Glomerular endothelial cell (primary cell): ENCODE measurements at places on chromosomes 5 and 9. TPM values are rescaled to one million over a fixed set of nuclear protein-coding genes. Genes with fewer than 3 reads are reported as not detected.

DNA sequence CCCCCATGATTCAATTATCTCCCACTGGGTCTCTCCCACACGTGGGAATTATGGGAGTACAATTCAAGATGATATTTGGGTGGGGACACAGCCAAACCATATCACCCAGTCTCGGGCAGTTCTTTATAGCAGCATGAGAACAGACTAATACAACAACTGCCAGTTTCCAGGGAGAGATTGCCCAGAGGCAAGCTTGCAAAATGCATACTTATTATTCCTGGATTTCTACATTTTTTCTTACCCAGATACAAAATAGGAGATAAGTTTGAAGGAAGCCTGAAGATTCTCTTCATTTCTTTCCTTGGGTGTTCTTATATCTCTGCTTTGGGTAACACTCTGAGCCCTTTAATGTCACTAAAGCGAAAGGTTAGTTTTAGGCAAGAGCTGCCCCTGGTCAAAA is 691.2 kb downstream of the TAF11L14 start:
- no peak for DNase-seq

DNA sequence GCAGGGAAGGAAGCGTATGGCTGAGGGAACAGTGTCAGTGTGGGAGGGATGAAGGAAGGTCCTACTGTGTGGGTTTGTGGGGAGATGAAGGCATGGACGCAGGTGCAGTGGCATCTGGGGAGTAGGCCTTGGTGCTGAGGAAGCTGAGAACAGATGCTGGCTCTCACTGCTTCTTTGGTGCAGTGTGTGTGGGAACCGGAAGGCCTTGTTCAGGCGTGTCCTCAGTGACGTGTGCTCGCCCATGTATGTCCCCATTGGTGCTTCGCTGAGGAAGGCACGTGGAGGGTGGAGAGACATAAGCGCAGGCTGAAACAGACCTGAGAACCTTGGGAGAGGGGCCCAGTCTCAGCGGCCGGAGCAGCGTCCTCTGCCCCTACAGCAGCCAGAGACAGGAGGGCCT is 18.7 kb downstream of the ADAMTS13 start:
- no peak for DNase-seq

EQTN gene
- total RNA-seq, result not detected in 2 replicates

DNA sequence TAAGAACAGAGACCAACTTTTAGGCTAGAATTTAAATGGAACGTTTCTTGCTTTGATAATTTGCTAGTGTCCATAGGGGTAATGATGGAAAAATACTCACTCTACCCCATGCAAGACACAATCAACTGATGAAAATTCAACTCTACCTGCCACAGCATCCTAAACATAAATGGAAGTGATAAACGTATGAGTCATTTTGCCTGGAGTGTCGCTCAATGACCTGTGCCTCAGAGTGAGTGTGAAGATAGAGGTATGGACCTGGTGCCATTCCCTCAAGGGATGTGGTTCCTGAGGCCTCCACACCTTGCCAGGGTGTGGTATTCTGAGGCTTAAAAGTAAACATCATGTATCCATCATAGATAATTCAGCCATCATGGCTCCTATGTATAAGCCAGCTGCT is 14.0 kb downstream of the ARL14EPL start:
- no peak for DNase-seq

- no peak for DNase-seq
These were observed 38.4 kb upstream of the GRHPR start for GRCh38 chr9:37383876-37384746.

GRCh38 chr5:119291877-119292276 is 63.9 kb upstream of the TNFAIP8 start:
- DNase-seq, result no peak

CRAT gene
- 46.1 and 60.4 TPM in 2 replicates for total RNA-seq

PCDHB13 gene
- 1.8 and 3.0 TPM in 2 replicates for total RNA-seq

DNA sequence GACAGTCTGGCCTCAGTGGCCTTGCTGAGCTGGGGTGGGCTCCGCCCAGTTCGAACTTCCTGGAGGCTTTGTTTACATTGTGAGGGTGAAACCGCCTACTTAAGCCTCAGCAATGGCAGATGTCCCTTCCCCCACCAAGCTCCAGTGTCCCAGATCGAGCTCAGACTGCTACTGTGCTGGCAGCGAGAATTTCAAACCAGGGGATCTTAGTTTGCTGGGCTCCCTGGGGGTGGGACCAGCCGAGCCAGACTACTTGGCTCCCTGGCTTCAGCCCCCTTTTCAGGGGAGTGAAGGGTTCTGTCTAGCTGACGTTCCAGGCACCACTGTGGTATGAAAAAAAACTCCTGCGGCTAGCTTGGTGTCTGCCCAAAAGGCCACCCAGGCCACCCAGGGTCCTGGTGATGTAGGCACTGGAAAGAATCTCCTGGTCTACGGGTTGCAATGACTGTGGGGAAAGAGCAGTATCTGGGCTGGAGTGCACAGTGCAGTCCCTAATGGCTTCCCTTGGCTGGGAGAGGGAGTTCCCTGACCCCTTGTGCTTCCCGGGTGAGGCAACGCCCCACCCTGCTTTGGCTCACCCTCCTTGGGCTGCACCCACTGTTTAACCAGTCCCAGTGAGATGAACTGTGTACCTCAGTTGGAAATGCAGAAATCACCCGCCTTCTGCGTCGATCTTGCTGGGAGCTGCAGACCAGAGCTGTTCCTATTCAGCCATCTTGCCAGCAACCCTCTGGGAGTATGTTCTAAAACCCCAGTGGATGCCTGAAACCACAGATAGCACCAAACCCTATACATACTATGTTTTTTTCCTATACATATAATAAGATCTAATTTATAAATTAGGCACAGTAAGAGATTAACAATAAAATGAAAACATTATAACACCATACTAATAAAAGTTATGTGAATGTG is 95.5 kb downstream of the TMEM161B start:
- no peak for DNase-seq

DNA sequence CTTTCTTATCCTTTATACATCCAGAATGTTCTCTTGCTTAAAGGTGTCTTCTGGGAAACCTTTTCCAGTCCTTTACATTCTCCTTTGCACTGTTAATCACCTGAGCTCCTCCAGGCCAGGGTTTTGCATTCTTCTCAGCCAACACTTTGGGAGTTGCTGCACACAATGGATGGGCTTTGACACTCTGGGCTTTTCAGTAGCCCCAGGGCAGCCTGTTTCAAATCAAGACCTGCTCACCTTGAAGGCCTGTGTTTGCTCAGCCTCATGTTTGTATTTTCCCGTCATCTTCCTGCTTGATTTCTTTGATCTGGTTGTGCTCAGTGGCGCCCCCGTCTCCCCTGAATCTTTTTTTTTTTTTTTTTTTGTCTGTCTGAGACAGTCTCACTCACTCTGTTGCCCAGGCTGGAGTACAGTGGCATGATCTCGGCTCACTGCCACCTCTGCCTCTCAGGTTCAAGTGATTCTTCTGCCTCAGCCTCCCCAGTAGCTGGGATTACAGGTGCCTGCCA is 41.0 kb downstream of the DMRT1 start:
- no peak for DNase-seq

- no peak for DNase-seq
These were observed 41.8 kb downstream of the CAMSAP1 start for GRCh38 chr9:135865531-135865930.

TSSK1B gene
- not detected in 2 replicates for total RNA-seq

- DNase-seq, result no peak
These were observed 49.2 kb upstream of the ERCC6L2 start for GRCh38 chr9:95826183-95826838.

GPRIN1 gene
- 12.3 and 13.1 TPM in 2 replicates for total RNA-seq

DRD1 gene
- total RNA-seq, result not detected in 2 replicates

DNA sequence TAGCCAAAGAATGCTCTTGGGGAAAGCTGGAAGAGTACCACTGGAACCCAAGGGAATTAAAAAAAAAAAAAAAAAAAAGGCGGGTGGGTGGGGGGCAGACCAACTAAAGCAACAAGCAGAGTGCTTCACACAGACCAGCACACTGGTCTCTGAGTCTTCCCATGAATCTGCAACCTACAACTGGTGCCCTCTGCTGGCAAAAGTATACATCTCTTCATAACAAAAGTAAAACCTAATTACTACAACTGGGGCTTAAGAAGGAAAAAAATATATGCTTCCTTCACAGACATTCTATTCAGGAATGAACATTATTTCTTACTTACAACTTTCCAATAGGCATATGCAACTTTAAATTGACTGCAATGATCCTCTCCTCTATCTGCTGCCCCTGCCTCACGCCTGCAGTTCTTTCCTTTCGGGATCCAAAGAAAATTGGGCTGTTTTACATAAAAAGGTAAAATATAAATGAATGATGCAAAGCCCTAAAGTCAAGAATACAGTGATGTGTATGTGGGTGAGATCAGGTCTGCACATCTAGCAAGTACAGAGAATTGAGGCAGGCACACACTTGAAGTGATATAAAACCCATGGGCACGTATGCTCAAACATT is 7.2 kb upstream of the KLHL3 start:
- no peak for DNase-seq

- DNase-seq, result no peak
These were observed 61.4 kb downstream of the FOXD1 start for GRCh38 chr5:73387149-73387591.

DNA sequence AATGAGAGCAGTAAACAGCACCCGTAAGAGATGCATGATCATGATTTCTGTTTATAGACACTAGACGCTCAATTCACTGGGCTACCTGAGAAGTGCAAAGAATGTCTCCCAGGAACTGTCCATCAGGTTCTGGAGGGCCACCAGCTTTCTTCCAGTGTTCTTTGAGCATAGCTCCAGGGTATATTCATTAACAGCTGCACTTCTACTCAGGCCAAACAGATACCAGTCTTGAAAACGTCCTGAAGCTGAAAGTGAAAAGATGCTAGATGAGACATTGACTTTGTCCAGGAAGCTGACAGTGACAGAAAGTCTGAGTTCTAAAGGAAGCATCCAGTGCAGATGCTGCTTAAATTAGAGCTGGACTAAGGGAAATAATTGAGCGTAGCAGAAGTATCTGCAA is 488.7 kb upstream of the TYRP1 start:
- DNase-seq, result no peak

DNA sequence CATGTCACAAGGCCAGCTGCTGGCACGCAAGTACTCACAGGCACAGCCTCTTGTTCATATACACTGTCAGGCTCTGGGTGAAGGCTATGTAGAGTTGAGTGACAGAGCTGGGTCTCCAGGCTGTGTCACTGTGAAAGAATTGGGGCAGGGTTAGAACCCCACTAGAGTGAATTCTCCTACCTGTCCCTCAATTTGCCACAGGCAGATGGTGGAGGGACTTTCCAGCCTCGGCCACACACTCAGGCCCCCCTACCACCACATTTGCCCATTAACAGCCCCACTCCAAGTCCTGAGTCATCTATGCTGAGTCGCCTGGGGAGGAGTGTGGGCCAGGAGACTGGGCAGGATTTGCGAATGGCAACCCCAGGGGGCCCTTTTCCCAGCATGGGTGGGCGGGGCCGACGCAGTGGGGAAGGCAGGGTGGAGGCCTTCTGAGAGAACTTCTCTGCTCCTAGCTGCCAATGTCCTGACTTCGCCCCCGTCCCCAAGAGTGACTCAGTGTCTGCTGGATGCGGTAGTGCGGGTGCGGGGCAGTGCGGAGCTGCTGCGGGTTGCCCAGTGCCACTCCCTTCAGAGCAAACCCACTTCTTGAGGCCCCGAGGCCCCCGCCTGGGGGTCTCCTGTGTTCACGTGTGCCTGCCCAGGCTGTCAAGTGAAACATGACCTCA is 50.3 kb upstream of the PSD2 start:
- no peak for DNase-seq

GRCh38 chr5:6705088-6705487 is 8.1 kb upstream of the TENT4A start:
- no peak for DNase-seq

PCDHB9 gene
- total RNA-seq, result 0.15 and 0.41 TPM in 2 replicates
